ENCODE measurements at places on chromosomes 1 and 21.

- no peak for DNase-seq
Observed at GRCh38 chr1:150420560-150421265, 56.8 kb downstream of the RPRD2 start.

- DNase-seq, result no peak
Observed at GRCh38 chr21:42863504-42863870, 15.9 kb downstream of the WDR4 start.

GRCh38 chr1:7177021-7177420 is 391.8 kb downstream of the CAMTA1 start:
- DNase-seq, result no peak

DNA sequence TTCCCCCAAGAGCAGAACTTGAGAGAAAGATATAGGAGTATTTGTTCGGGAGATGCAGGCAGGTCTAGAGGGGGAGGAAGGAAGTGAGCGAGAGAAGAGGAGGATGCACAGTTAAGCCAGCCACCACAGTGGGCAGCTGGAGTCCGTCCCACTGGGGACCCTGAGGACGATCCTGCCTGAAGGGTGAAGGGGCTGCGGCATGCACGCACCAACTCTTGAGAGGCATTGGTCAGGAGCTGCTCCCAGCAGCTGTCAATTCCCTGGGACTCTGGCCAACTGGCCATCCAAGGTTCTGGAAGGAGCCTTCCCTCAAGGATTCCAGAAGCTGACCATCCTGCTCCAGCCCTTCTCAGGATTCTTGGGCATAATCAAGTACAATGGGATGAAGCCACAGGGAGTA is 246.9 kb downstream of the MATN1 start:
- no peak for DNase-seq

DNA sequence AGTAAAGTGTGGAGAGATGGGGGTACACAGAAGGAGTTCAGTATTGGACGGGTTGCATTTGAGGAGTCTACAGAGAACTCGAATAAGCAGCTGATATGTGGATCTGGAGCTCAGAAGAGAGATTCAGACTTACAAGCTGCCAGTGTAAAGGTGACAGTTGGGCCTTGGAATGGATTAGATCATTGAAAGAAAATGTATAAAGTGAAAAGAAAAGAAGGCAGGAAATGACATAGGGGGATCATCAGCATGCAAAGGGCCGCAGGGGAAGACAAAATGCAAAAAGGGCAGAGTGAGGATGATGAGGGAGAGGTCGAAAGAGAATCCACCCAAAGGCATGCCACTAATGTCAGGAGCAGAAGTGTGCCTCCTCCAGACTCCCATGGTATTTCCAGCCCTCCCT is 273.3 kb downstream of the TNR start:
- DNase-seq, result no peak

- no peak for DNase-seq
Observed at GRCh38 chr1:205926213-205926612, 17.0 kb downstream of the SLC26A9 start.

DNA sequence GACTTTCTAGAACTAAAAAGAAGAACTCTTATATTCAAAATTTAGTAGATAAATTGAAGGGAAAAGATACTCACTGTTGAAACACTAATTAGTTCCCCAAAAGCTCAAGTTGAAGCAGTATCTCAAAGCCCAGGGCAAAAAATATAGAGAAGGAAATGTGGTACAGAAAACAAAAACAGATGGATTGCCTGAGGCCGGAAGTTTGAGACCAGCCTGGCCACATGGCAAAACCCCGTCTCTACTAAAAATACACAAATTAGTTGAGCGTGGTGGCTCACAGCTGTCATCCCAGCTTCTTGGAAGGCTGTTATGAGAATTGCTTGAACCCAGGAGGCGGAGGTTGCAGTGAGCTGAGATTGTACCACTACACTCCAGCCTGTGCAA is 36.0 kb downstream of the FAM177B start:
- DNase-seq, result no peak

DNA sequence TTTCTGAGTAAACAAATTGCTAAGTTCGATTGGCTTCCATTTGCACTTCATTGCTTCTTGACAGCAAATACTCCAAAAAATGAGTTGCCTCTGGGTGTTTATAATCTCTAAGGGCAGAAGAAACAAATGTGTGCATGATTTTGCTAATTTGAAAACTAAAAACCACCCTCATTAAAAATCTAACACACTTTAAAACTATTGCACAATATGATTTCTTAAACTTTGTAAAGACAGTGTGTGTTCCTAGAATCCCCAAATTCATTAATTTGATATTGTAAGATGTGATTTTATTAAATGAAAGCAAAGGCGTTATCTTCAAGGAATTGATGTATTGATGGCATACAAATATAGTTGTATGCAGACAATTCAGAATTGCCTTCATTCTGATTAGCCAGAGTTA is 350.9 kb downstream of the OLFM3 start:
- DNase-seq, result no peak

- no peak for DNase-seq
Observed at GRCh38 chr1:241525026-241525425, 5.5 kb upstream of the FH start.

DNA sequence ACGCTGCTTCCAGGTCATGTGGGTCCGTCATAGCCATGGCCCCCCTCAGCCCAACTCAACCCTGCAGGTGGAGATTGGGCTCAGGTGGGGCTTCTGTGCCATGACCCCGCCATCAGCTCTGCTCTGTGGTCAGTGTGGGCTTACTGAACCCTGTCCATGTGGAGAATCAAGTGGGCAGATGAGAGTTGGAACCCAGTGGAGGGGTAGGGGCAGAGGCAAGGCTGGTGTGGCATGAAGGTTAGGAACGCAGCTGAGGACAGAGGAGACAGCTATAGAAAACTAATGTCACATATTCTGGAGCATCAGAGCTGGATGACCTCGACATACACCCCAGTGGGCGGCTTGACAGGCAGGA is 355.9 kb downstream of the PTPRU start:
- DNase-seq, result no peak

DNA sequence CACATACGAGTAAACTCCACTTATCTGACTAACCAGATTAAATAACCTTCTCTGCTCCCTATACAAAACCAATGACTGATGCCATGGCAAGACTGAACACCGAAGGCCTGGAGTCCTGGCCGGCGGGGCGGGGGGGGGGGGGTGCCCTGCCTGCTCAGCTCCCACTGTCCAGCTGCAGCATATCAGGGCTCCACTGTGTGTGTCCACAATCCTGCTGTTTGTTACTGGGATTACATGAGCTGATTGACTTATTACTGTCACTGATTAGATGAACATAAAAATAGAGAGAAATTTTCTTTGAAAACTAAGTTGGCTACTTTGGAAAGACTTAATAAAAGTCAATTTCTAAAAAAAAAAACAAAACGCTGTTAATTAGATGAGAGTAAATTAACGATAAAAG is 24.9 kb downstream of the TMEM63A start:
- no peak for DNase-seq

DNA sequence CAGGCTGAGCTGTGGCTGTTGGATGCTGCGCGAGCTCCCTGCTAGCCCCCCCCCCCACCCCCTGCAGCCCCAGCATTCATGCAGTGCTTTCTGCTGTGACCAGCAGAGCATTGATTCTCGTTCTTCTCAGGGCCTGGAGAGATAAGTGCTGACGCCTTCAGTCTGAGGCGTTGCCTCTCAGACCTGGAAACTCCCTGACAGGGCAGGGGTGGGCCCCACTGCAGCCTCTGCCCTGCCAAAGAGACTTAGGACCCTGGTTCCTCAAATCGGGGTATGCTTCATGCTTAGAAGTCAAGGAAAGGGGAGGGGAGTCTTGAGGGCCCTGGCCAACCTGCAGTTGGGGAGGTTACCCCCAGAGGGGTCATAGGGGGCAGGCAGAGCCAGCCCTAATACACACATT is 38.5 kb downstream of the PTPRF start:
- no peak for DNase-seq

DNA sequence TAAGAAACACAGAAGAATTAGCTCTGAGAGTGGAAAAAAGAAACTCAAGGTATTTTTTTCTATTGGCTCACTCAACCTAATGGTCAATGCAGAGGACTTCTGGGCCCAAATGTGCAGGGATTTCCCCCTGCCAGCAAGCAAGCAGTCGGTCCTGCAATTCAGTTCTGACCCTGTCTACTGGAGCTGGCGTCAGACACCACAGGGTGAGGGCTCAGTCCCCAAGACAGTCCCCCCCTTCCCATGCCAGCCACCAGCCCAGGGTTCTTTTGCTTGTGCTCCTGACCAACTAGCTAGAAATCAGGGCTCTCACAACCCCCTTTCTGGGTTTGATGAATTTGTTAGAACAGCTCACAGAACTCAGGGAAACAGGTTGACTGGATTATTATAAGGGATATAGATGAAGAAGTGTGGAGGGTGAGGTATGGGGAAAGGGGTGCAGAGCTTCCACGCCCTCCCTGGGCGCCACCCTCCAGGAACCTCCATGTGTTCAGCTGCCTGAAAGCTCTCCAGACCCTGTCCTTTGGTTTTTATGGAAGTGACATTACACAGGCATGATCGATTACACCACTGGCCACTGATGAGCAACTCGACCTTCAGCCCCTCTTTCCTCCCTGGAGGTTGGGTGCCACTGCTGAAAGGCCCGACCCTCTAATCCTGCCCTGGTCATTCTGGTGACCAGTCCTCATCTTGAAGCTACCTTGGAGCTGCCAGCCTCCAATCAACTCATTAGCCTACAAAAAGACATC is 22.5 kb upstream of the PWP2 start:
- DNase-seq, result no peak

GRCh38 chr1:246001142-246001836 is 505.8 kb downstream of the SMYD3 start:
- no peak for DNase-seq

DNA sequence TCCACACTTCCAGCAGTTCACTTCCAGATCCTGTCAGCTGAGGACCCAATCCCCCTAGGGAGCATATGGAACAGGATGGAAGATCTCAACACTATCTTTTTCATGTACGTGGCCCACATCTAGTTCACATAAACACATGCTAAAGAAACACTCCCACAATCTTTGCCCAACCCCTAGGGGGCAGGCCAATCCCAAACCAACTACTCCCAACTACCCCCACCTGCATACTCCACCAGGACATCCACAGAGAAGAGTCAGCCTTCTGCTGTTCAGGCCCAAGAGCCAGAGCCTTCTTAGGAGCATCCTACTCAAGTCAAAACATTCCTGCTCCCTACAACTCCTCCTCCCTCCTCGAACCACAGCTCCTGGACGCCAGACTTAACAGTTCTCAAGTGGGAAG is 5.6 kb upstream of the SLC5A9 start:
- no peak for DNase-seq

DNA sequence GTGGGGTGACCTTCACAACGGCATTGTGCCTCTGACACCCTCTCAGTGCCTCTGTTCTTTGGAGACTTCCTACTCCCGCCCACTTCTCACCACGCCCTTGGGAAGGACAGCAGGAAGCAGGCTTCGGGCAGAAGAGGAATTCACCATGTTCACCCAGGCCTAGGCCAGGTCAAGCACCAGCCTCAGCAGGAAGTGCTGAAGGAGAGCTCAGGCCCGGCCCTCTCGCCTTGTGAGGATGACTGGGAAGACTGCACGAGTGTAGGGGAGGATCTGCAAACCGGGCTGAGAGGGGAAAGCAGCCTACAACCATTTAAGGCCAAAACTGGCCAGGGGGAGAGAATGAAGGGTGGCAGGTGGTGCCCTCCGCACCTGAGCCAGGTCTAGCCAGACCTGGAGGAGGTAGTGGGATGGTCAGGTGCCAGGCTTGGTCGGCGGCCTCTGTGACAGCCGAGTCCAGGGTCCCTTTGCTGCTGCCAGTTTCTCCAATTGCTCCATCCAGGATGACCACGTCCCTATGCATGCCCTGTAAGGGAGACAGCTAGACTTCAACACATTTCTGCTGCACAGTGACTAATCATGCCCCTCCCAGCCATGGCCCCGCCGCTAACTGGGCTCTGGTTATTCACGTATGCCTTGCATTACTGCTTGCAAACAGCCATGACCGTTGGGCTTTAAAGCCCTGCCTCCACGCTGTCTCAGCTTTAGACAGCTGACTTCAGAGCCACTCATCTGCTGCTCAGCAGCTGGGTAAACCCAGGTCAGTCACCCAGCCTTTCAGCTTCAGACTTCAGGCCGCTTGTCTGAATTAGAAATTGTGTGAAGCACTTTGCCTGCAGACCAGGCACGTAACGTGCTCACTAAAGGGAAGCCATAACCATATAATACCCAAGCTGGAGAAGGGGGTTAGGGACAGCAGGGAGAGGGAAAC is 8.9 kb downstream of the MRTO4 start:
- DNase-seq, result no peak

DNA sequence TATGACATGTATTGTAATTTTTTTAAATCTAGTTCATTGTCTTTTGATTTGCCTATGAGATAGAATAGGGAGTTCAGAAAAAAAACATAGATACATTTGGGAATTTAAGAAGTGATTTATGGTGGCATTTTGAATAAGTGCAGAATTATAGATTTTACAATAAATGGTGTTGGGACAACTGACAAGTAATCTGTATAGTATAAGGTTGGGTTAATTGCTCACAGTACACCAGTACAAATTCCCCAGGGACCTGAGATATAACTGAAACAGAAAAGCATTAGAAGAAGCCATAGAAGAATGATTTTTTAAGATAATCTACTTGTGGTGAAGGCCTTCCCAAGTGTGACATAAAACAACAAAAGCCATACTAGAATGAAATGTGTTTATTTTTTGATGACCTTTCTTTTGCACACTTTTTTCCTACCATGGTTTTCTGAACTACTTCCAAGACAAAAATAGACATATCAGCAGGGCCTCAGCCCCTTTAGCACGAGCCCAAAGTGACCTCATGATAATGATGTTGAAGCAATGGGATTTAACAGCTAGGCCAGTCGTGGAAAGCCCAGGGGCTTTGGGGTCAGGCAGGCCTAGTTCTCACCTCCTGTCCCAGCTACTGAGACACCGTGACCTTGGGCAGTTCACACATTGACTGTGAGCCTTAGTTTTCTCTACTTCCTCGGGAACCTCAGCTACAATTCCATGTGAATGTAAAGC is 87.4 kb downstream of the GREM2 start:
- no peak for DNase-seq

GRCh38 chr1:147809236-147809635 is 48.8 kb upstream of the GJA5 start:
- DNase-seq, result no peak

- DNase-seq, result no peak
Observed at GRCh38 chr1:167484726-167485502, 33.4 kb downstream of the CD247 start.

GRCh38 chr1:232594768-232595698 is 34.9 kb downstream of the SIPA1L2 start:
- no peak for DNase-seq

- no peak for DNase-seq
Observed at GRCh38 chr1:78641558-78641957, 8.1 kb upstream of the IFI44 start.

GRCh38 chr1:239711768-239712167 is 325.4 kb downstream of the CHRM3 start:
- no peak for DNase-seq

GRCh38 chr1:193406901-193407300 is 220.5 kb upstream of the B3GALT2 start:
- no peak for DNase-seq
